ENCODE measurements at places on chromosomes 5 and 9.

GRCh38 chr5:61617039-61617438, 285.0 kb downstream of the ZSWIM6 start:
- no peak for DNase-seq

DNA sequence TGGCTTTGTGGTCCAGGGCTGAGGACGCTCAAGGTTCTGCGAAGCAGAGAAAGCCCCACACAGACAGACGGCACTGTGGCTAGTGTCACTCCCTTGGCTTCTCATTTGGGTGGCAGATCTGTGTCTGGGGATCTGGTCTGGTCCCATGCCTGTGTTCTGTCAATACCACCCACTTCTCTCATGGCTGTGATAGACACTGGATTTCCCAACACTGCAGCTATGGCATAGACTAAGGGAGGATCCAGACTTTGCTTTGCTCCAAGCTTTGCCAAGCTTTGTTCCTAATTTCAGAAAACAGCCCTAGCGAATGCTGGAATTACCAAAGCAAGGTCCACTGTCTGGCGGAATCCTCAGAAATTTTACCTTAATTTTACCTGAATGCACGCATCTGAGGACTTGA, 62.1 kb downstream of the GADD45G start:
- DNase-seq, result no peak

DNA sequence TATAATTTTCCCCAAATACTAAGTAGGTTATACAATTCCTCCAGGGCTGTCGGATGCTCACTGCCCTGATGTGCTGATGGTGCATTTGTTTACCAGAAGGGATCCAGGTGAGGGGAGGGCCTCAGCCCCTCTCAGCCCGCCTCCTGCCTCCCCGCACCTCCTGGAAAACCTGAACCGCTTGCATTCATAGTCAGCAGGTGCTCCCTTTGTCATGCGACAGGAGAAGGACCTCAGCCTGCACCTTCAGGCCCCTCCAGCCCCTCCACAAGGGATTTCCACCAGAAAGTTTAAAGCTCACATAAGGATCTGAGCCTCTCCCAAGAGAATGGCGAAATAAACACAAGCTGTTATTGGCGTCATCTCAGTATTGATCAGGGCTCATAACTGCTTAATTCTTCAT, 36.5 kb upstream of the NTNG2 start:
- DNase-seq, result no peak

- DNase-seq, result no peak
These were observed 123.6 kb downstream of the INVS start for GRCh38 chr9:100222674-100223073.

GRCh38 chr5:81537905-81538547, 144.1 kb upstream of the ACOT12 start:
- DNase-seq, result no peak

DNA sequence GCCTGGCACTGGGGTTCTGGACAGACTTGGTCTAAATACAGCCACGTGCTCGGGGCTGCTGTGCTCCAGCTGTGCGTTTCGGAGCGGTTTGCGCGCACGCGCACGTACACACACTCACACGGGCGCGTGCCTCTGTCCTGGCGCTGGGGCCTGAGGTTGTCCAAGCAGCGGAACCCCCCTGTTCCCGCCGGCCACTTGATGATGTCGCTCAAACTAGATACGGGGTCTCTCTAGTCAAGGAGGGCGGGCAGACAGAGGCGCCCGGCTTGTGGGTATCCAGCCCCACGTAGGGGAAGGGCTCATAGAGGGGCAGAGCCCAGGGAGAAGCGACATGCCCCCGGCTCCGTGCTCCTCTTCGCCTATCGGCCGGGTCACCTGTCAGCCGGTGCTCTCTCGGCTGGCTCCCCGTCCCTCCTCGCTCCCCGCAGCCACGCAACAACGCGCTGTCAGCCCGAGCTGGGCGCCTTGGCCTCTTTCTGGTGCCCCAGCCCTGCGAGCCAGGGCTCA, 8.9 kb downstream of the NR2F1-AS1 start:
- no peak for DNase-seq

DNA sequence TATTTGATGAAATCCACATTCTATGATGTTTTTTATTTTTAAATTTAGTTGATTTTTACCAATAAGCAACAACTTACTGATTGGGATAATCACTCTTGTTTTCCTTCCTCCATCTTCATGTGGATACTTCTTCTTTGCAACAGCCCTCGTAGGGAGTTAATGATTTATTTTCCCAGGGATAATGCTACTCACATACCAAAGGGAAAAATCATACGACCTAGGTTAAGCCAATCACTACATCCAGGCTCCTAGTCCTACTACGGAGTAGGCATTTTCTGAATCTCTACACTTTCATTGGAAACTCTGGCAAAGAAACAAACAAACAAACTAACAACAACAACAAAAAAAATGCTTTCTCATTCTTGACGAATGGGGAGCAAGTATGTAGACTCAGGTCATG, 663.4 kb downstream of the PTPRD start:
- no peak for DNase-seq

- DNase-seq, result no peak
These were observed 124.8 kb upstream of the RAD23B start for GRCh38 chr9:107158321-107158720.

- no peak for DNase-seq
These were observed 58.0 kb downstream of the DOCK2 start for GRCh38 chr5:169695025-169695625.

Measured in NCI-H1092 (cell line).